Naive thymus-derived CD8-positive, alpha-beta T cell (primary cell): ENCODE measurements at places on chromosomes 1 and 21.

DNA sequence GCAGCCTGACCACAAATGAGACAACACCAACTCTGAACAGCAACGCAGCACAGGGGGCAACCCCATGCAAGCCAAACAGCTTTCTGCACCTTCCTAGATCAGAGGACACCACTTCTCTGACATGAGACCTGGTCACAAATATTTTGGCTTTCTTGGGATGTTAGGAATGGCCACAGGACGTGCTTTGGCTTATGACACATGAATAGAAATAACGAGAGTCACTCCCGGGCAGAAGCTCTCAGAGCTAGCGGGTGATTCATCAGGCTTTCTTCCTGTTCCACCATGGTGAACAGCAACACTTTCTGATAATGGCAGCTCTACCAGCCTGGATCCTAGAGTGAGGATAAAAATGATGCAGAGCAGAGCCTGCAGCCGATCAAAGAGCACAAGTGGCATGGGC lies 39.4 kb downstream of the PAFAH2 start:
- DNase-seq, result no peak

- DNase-seq, result no peak
These were observed 33.3 kb upstream of the RCC2 start for GRCh38 chr1:17472814-17473213.

- no peak for DNase-seq
These were observed 5.6 kb downstream of the YOD1 start for GRCh38 chr1:207045453-207045852.

GRCh38 chr1:2856676-2857375 lies 55.3 kb upstream of the TTC34 start:
- no peak for DNase-seq

- DNase-seq, result no peak
These were observed 83.9 kb upstream of the ARTN start for GRCh38 chr1:43849670-43850069.

DNA sequence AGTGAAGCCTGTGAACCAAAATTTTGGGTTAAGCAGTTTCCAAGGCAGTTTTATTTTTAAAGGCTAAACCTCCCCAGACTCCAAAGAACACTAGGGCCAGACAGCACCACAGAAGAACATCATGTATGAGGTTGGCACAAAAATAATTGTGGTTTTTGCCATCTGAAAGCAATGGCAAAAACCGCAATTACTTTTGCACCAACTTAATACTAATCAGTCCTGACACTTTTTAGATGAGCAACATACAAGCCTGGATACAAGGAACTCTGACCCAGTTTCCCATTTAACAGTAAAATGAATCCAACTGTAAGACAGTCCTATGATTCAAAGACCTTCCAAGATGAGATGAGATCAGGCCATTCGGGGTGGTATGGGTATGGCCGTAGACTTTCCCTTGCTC lies 46.8 kb downstream of the CNIH3 start:
- no peak for DNase-seq

DNA sequence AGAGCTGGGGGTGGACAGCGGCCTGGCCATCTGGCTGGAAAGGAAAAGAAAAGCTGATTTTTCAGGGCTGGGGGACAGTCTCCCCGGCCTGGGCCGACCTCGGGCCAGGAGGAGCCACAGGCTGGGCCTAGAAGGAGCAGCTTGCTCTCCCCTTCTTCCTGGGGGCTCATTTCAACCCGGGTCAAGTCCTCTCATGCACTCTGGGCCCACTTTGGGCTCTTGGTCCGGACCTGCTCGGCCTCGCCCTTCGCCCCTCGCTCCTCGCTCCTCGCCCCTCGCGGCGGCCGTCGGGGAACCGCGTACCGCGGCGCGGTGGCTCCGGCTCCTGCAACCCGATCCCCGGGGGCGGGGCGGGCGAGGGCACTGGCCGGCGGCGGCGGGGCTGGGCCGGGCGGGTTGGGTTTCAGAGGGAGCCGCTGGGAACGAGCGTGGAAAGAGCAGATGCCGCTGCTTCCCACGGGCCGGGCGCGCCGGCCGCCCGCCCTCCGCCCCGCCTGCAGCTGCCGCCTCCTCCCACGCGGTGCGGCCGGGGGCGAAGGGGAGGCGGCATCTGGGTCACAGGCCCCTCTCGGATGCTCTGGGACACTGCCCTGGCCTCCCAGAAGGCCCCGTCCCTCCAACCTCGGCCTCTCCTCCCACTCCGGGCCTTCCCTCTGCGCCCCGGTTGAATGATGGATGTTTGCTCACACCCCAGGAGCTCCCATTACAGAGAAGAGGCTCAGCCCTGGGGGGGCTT lies 6.6 kb downstream of the HEYL start:
- no peak for DNase-seq

- DNase-seq, result no peak
These were observed 61.1 kb downstream of the UMODL1 start for GRCh38 chr21:42132183-42132582.

DNA sequence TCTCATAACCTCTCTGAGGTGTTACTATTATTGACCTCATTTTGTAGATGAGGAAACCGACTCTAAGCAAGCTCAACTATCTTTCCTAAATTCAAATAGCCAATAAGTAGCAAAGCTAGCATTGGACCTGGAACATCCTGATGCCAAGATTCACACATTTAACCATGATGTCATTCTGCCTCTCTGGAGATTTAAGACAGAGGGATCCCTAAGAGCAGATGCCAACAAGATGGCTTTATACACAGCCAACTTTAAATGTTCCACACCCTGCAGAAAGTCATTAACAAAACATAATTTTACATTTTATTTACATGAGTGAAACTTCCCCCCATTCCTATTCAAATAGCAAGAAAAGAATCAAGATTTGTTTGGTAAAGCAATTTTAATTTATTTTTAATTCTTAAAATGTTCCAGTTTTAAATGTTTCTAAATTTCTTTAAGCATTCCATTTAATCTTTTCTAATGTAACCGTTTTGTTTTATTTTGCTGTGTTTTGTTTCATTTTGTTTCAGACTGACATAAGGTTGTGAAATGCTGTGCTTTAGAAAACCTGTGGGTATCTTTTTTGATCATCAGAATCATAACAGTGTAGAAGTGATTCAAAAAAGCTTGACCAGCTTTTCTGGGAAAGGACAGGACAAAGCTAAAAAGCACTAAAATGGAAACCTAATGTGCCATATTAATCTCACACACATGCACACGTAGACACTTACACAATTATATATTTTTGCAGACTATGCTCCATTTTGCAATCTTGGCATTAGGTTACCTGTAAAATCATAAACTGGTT lies 7.6 kb upstream of the VAV3 start:
- no peak for DNase-seq

GRCh38 chr1:107153014-107153413 lies 12.2 kb downstream of the NTNG1 start:
- DNase-seq, result no peak

- DNase-seq, result no peak
These were observed 188.1 kb upstream of the CACNA1E start for GRCh38 chr1:181295217-181295616.

DNA sequence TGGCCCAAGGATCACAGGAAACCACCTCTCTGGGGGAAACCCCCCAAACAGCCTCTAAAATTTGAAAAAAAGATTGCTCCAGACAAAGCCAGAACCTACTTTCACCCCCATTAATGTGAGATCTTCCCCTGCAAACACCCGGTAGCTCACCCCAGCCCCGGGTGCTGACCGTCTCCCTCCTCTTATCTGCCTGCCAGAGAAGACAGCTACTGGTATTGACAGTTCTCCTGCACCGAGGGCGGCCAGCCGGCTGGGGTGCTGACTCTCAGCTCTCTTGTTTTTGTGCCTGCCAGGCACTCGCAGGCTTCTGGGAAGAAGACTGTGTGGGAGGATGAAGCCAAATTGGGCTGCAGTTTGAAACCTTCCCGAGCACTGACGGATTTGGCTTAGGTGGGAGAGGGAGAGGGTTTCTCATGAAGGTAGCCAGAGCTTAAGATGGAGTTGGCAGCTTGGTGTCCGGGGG lies 48.2 kb downstream of the RASSF5 start:
- peak; percentile 46 for DNase-seq

- no peak for DNase-seq
These were observed 26.0 kb downstream of the SLC16A1 start for GRCh38 chr1:112929979-112930378.

DNA sequence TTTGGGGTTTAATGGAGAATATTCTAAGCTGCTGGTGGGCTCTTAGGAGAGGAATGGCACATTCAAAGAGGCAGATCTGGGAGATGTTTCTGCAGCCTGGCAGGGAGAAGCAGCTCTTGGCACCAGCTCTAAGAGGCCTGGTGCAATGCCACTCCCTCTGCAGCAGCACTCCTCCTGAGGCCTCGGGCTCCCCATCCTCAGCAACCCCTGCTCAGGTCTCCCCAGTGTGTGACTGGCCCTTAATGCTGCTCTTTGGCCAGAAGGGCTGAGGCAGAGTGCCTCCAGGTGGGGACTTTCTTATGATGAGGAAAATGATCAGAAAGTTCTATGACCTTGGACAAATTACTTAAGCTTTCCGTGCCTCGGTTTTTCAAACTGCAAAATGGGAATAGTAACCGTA lies 55.5 kb downstream of the MAB21L3 start:
- no peak for DNase-seq

- no peak for DNase-seq
These were observed 132.7 kb downstream of the UCK2 start for GRCh38 chr1:165960136-165960535.

DNA sequence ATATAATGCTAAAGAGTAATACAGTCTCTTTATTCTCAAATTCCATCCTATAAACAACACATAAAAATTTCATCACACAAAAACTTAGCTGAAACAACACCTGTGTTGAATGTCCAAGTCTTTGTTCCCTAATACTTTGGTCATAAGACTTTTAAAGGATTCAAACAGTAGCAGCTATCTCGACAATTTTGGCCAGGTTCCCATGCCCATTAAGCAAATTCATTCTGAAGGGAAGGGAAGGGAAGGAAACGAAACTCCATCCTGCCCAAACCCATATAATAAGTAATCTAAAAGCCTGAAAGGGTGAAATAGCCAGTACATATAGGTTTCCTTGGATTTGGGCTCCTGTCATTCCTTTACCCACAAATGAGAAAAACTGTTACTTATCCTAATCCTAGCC lies 7.5 kb downstream of the IVNS1ABP start:
- no peak for DNase-seq

DNA sequence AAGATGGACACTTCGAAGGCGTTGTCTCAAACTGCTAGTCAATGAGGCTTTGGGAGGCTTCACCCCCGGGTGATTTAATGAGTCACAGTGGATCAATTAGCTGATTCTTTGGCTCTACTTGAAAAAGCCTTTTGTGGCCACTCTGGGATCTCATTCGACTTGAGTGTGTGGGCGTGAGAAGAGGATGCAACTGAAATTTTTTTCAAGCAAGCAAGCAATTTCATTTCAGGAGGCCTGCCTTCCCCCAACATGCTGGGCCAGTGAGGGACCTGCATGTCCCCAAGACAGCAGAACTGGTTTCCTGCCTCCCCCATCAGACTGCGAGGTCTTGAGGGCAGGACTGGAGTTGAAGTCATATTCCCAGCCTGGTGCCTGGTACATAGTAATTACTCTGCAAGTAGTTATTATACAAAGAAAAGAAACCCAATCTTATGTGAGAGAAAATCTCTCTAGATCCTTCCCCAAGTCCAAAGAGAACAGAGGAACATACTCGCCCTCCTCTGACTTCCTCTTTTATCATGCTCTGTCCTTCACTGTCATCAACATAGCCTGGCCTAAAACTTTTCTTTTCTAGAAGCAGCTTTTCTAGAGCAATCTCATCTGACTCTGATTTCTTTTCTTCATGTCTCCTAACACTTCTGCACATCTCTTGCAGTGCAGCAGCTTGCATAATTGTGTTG lies 22.7 kb downstream of the SYT6 start:
- DNase-seq, result no peak

DNA sequence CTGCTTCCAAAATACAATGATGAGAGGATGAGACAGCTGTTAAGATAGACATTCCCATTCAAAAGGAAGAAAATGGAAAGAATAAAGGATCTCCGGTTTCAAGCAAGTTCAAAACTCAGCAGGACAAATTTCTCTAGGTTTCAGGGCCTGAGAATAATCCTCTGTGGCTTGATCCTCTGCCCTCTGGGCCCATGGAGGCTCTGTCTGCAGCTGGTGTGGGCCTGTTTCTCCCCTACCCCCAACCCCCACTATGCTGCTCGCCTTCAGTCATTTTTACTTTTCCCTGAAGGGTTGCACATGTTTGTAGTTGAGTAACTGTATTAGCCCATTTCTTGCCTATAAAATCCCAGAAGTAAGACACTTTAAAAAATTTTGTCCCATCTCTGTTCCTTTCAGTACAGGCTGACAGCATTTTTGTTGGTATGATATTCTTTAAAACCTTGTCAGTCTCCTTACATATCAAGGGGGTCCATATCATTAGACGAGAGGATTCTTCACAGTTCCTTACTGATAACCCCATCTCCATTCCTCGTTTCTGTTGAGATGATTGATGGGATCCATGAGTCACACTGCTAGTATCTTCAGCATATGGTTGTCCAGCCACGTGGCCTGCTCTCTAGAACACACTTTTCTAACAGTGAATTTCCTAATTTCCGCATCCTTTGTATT lies 10.5 kb downstream of the ZMYM4 start:
- no peak for DNase-seq

DNA sequence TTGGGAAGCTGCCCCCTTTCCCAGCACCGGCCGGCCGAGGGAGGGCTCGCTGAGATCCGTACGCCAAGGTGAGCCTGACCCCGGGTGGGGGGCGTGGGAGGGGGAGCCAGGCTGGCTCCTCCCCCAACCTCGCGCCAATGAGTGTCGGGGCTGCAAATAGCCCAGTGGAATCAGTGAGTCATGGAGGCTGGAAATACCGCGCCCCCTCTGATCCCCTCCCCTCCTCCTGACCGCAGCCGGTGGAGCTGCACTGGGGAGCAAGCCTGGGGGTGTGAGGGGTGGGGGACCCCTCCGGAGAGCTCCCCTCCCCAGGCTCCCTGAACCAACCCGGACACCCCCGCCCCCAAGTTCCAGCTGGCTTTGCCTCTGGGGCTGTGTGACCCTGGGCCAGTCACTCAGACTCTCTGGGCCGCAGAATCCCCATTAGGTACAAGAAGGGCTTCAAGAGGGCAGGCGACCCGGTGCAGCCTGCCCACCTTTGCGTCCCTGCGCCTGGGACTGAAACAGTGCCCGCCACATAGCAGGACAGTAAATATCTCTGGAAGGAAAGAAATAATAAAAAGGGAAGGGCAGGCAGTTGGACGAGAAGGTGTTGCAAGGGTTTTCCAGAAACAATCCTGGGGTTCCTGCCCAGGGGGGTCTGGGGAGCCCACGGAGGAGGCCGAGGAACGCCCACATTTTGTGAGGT lies 4.5 kb downstream of the HSPB7 start:
- DNase-seq, result peak; percentile 28

DNA sequence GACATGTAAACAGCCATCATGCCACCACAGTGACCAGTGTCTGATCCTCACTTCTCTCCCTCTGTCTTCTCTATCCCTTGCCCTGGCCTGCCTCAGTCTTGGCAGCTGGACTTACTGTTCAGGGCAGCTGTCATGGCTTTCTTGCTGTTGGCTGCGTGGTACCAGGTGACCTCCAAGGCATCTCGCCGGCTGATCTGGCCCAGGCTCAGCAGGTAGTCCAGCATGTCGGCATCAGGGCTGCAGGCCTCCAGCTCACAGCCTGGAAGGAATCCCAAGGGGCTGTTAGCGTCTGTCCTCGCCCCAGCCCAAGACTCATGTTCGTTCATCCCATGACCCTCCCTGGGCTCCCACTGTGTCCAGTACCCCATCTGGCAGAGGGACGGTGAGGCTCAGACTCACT lies 3.6 kb downstream of the FAM151A start:
- no peak for DNase-seq
